ENCODE measurements at places on chromosomes 12 and 14.

GRCh38 chr12:19387161-19387560 is 52.1 kb upstream of the AEBP2 start:
- DNase-seq = no peak

GRCh38 chr14:50229681-50230080 is 1.7 kb downstream of the SOS2 start:
- DNase-seq = no peak

DNA sequence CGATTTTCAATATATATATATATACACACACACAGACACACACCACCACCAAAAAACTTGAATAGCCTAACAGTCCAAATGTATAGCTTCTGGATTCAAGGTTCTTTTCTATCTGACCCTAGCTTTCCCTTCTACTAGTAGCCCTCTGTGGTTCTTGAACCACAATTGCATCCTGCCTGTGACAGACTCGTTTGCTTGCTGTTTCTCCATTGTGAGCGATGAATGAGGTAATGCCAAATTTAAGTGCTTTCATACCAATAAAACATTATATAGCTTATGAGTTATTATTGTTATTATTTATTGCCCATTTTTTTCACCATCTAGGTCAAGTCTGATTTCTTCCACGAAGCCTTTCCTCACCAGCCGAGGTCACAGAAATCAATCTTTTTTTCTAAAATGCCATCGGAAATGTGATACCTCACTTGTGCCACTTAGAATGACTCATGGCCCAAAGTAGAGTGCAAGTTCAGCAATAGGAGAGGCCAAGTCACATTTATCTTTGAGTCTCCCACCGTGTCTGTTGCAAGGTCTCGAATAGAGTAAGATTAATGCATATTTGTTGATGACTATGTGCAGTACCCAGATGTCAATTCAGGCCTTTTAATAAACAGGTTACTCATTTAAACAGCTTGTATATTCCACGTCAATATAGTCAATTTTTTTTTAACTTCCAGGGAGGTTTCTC is 1015.8 kb upstream of the SEL1L start:
- DNase-seq = no peak

DNA sequence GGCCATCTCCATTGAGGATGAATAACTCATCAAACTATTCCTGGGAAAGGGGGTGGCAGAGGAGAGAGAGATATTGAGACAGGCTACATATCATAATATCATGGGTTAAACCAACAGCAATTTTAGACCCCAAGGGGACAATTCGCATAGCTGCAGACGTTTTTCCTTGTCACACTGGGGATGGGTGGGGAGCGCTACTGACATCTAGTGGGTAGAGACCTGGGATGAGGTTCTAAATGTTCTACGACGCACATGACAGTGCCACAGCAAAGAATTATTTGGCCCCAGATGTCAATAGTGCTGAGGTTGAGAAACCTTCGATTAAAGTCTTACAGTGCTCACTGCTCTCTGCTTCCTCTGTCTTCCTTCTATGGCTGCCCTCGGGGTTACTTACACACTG is 425.6 kb downstream of the NRXN3 start:
- DNase-seq = no peak

DNA sequence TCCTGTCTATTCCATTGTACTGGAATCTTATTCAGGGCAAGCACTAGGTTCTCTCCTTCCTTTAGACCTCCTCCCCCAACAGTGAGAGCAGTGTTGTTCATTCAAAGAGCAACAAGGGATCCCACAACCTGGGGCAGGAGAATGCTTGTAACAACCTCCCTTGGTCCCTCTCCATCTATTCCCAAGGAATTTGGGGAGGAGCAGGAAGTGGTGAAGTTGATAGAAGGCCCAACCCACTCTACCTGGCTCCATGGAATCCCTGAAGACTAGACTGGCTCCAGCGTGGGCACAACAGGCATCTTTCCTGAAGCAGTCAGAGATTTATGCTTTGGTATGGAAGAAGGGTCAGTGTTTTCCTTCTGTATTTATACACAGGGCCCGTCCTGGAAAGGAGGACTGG is 33.4 kb upstream of the CISTR start:
- no peak for DNase-seq

DNA sequence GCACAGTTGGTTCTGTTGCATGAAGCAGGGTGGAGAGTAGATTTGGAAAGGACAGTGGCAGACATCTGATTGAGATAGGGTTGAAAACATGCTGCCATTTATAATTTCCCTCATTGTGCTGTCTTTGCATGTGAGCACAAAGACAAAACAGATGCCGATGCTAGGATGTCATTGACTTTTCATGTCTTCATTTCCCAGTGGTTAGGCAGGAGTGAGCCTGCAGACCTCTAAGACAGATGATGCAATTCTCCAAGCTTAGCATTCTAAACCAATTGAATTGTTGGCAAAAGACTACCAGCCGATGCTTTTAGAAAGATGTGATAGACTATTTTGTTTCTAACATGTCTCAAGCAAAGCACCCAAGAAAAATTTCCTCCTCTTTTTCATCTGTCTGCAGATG is 37.1 kb upstream of the PELI2 start:
- DNase-seq = no peak

GRCh38 chr12:122422730-122423257 is 325 bp upstream of the CLIP1 start:
- peak; percentile 8 for DNase-seq

GRCh38 chr12:92701441-92701840 is 1.3 kb upstream of the PLEKHG7 start:
- no peak for DNase-seq

DNA sequence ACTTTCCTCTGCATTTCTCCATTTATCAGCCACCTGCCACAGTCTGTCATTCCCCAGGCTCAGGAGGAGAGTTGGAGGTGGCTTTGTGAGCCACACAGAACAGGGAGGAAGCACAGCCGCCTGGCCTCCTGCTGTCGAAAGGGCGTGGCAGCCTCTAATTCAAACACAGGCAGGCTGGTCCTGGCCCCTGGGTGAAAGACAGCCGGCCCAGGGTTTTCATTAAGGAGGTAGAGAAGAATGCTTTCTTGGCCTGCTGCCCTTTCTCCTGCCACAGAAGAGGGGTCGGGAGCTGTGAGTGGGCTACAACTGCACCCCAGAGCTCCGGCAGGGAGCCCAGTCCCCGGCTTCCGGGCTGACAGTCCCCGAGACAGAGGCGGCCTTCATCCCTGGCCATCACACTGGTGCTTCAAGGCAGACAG is 108.6 kb upstream of the FZD10 start:
- DNase-seq = no peak

DNA sequence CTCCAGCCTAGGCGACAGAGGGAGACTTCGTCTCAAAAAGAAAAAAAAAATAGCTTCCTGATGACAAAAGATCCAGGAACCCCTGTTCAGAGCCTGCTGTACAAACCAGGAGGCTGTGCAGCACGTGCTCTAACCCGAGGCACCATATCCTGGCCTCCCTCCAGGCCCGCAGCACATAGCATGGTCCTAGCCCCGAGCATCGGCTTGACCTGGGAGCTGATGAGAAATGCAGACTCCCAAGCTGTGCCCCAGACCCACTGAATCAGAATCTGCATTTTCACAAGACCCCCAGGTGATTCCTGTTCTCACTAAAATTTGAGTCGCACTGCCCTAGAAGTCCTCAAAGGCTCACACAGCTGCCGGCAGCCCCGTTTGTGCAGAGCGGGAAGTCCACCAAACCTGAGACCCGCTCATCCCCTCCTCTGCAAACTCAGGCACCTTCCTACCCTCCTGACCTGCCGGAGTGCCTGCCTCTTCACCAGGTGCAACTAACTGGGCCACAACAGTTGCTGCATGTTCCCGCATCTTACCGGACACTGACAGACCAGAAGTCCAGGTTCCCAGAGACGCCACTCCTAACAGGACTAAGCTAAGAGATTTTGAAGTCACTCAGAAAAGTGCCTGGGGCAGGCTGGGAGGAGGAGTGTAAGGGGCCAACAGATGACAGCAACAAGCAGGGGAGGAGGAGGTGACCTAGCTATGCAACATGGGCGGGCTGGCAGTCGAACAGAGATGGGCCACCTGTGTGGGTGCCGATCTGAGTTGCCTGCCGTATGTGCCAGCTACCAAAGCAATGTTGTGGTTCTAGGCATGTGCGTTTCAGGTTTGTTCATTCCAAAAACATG is 24.0 kb upstream of the RIN3 start:
- no peak for DNase-seq

DNA sequence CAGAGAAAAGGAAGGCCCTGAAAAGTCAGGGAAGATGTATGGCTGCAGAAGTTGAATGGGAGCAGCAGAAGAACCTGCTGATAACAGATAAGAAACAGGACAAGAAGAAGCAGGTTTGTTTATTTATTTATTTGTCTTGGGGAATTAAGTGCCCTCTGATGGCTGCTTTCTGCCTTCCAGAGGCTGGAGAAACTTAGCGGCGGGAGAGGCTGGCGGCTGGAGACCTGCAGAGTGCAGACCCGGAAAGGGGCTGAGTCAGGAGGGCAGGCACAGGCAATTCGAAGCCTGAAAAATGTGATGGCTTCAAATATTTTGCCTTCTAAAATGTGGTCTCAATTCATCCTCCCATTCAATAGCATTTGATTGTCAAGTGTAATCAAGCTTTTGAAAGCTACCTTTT is 168.2 kb upstream of the GZMB start:
- DNase-seq = no peak

DNA sequence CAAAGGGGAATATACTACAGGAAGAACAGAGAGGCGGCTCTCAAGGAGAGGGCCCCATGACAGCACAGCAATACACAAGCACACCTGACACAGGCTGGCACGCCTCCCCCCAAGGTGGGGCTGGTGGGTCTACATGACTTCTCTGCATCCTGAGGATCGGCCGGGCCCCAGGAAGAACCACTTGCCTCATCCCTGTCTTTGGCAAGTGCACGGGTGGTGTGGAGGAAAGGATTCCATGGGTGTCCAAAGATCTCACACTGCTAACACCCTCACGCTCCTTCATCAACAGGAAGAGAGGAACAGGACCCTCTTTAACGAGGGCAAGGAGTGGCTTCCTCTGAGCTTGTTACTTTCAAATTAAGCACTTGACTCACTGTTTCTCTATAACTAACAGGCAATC is 7.3 kb downstream of the VAMP1 start:
- DNase-seq = no peak

- DNase-seq = no peak
Observed at GRCh38 chr12:21710958-21711775, 53.5 kb upstream of the LDHB start.

GRCh38 chr12:39464976-39465695 is 22.2 kb upstream of the KIF21A start:
- DNase-seq = no peak

DNA sequence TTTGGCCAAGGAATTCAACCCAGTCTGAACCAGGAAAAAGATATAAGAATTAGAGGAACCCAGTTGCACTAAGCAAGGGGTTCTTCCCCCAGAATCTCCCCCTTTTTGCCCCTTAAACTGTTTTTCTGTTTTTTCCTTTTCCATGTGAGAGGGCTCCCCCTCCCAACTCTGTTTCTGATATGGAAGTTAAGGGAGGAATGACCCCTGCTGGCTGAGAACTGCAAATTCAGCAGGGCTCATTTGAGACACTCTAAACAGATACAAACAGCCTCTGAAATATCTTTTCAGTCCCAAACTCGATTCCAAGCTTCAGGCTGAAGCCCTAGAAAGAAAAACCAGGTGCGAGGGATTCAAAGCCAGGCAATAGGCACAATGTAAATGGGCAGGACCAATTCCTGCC is 132.7 kb downstream of the SLC41A2 start:
- DNase-seq = no peak

DNA sequence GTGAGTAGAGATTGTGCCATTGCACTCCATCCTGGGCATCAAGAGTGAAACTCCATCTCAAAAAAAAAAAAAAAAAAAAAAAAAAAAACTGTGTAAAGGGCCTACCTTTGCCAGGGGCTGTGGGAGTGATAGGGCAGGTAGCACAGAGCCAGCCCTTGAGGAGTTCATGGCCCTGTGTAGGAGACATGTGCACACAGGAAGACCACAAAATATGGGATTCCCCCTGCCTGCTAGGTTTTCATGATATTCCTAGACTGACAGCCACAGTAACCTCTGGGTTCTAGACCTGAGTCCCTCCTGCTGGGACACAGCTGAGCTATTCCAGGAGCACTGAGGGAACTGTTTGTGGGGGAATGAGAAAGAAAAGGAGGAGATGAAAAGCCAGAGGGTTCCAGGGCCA is 8.3 kb upstream of the SPTSSA start:
- DNase-seq = no peak

DNA sequence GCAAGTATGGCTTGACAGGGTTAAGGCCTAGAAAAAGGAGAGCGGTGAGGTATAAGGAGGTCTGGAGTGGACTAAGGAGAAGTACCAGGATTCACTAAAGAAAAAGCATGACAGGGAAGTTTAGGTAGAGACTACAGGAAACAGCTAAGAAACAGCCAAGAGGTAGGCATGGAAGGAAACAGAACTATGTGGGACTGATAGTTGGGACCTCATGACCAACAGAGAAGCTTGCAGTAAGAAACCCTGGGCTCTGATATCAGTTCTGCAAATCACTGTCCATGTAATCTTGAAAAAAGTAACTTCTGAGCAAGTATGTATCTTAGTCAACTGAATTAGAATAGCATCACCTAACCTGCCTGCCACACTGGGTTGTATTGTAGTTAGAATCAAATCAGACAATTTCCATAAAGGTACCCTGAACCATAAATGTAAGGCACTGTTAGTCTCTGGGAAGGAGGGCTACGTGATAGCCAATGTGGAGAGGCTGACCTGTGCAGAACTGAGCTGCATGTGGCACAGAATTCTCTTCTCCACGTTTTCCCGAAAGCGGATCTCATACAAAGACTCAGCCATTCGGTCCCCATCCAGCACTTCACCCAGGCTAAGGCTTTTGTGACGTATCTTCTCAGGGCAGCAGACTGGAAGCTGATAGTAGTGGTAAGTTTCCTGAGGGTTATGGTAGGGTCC is 912 bp downstream of the TM9SF1 start:
- DNase-seq = no peak

- DNase-seq = no peak
Observed at GRCh38 chr12:52628111-52628507, 9.8 kb upstream of the KRT73 start.

GRCh38 chr14:31592631-31593030 is 31.4 kb downstream of the NUBPL start:
- no peak for DNase-seq
